ENCODE measurements at places on chromosomes 1 and 21.

DNA sequence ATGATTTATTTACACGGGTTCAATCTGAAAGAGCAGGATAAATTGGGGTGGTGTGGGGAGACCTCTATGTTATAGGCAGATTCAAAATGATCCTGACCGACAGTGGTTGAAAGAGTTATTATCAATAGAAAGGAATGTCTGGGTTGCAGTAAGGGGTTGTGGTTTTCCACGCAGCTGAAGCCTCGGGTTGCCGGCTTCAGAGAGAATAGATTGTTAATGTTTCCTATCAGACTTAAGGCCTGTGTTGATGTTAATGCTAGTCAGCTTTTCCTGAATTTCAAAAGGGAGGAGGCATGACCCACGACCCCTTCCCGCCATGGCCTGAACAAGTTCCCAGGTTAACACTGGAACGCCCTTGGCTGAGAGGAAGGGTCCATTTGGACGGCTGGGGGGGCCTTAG is 2.2 kb upstream of the UBE2J2 start:
- H3K4me3 ChIP-seq: peak overlapping the region; percentile 1
- no peaks in the 10 kb centered on the region for H3K27me3 ChIP-seq
- peaks cover 18% of the 10 kb centered on the region for H3K4me1 ChIP-seq
- H3K36me3 ChIP-seq: peaks cover 16% of the 10 kb centered on the region
- DNase-seq: no peak

GRCh38 chr1:46458846-46459245 is 30.8 kb upstream of the DMBX1 start:
- no peak overlapping the region for H3K4me3 ChIP-seq
- no peak overlapping the region for H3K27ac ChIP-seq
- no peaks in the 10 kb centered on the region for H3K4me1 ChIP-seq
- H3K36me3 ChIP-seq: no peaks in the 10 kb centered on the region
- peaks cover 32% of the 10 kb centered on the region for H3K27me3 ChIP-seq

- no peaks in the 10 kb centered on the region for H3K36me3 ChIP-seq
- peaks cover 8% of the 10 kb centered on the region for H3K4me1 ChIP-seq
- DNase-seq: no peak
- peaks cover 74% of the 10 kb centered on the region for H3K27me3 ChIP-seq
Measured at GRCh38 chr1:39896909-39897685, 4.6 kb downstream of the MYCL start.

GRCh38 chr1:83734420-83734819 is 264.5 kb downstream of the TTLL7 start:
- DNase-seq: no peak
- no peak overlapping the region for H3K27ac ChIP-seq
- H3K4me3 ChIP-seq: no peak overlapping the region
- no peaks in the 10 kb centered on the region for H3K4me1 ChIP-seq

GRCh38 chr21:33849834-33850233 is 65.8 kb downstream of the ATP5PO start:
- H3K27ac ChIP-seq: no peak overlapping the region
- no peak overlapping the region for H3K4me3 ChIP-seq
- H3K36me3 ChIP-seq: no peaks in the 10 kb centered on the region
- H3K27me3 ChIP-seq: no peaks in the 10 kb centered on the region
- no peaks in the 10 kb centered on the region for H3K4me1 ChIP-seq

GRCh38 chr1:186144505-186144904 is 230.5 kb downstream of the TPR start:
- no peaks in the 10 kb centered on the region for H3K36me3 ChIP-seq
- H3K27ac ChIP-seq: no peak overlapping the region
- peaks cover 2% of the 10 kb centered on the region for H3K27me3 ChIP-seq
- H3K4me1 ChIP-seq: no peaks in the 10 kb centered on the region
- no peak overlapping the region for H3K4me3 ChIP-seq
